ENCODE measurements at places on chromosomes 1 and 21. TPM values are rescaled to one million over a fixed set of nuclear protein-coding genes. Genes with fewer than 3 reads are reported as not detected.

- DNase-seq = peak; percentile 71
Observed at GRCh38 chr1:145858238-145858900, 512 bp downstream of the PIAS3 start.

- DNase-seq = no peak
Observed at GRCh38 chr1:17264470-17264869, 15.6 kb downstream of the PADI3 start.

DNA sequence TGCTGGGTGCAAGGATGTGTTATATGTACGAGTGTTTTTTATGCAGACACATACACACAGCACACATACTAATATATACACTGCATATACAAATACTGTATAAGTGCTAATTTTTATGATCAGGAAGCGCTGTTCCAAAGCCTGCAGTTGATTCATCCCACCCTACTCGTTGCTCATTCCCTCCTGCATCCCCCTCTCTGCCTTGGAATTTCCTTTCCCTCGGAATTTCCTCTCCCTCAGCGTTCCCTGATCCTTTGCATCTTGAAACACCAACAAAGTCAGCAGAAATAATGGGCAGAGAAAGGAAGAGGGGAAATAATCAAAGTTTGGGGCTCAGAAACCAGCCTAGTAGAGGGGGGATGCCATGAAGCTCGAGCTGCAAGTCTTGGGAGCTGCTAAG, 98.9 kb downstream of the CSMD2 start:
- DNase-seq = no peak

- no peak for DNase-seq
Observed at GRCh38 chr1:198357937-198358336, 182.5 kb downstream of the ATP6V1G3 start.

DNA sequence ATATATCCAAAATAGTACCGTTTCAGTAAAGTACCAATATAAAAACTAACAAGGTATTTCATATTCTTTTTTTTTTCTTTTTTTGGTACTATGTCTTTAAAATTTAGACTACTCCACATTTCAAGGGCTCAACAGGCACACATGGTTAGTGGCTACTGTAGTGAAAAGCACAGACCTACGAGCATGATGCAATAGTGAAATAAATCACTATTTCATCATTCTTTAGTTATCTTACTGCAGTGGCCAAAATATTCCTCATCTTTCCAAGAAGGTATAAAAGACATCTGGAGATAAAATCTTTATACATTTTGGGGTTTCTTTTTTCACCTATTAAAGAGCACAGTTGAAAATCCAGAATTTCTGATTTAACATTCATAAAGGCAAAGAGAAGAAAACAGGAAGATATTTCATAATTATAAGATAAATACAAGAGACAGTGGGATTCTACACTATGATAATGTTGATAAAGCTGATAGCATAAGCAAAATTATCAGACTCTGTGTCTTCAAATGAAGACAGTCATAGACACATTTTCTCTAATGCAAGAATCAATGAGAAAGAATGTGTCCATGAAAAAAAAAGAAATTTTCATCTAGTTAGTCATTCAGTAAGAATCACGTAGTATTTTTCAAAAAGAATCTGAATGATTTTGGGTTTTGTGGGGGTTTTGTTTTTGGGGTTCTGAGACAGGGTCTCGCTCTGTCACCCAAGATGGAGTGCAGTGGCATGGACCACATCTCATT, 41.9 kb downstream of the CEP170 start:
- DNase-seq = no peak

DNA sequence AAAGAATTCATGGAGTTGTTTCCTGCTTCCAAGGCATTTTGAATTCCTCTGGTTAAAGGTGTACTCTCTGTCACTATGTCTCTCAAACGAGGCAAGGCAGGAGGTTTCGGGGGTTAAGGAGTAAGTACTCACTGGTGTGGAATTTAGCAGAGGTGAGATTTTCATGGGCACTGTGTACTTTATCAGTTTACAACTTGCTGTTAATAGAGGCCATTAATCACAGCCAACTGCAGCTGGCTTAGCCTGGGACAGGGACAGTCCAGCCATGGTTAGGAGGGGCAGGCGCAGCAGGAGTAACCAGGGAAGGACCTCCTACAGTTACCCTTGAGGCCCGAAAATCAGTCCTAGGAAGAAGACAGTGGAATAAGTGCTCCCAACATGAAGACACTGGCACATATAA, 18.1 kb upstream of the TMEM9 start:
- no peak for DNase-seq

- no peak for DNase-seq
Observed at GRCh38 chr1:203777596-203777995, 12.6 kb downstream of the LAX1 start.

- no peak for DNase-seq
Observed at GRCh38 chr1:19529664-19530063, 44.3 kb upstream of the CAPZB start.

Gene WNT9A
- total RNA-seq = not detected

Gene PPM1J
- total RNA-seq = 0.94 TPM

Gene RORC
- 0.12 TPM for total RNA-seq

All from activated naive CD8-positive, alpha-beta T cell treated with anti-CD3 and anti-CD28 coated beads for 36 hours (primary cell).